ENCODE measurements at places on chromosomes 16 and 17. TPM values are rescaled to one million over a fixed set of nuclear protein-coding genes. Genes with fewer than 3 reads are reported as not detected.
A peak's percentile ranks its signal among the peaks of the same experiment; 100 is the strongest.

GRCh38 chr17:39116224-39116623 lies 35.2 kb downstream of the PLXDC1 start:
- H3K4me3 ChIP-seq: no peak overlapping the region

- no peak for DNase-seq
- no peaks in the 10 kb centered on the region for H3K4me1 ChIP-seq
- H3K27ac ChIP-seq: no peak overlapping the region
- H3K4me3 ChIP-seq: no peak overlapping the region
- H3K27me3 ChIP-seq: no peaks in the 10 kb centered on the region
These were observed 177.9 kb downstream of the SPECC1 start for GRCh38 chr17:20187049-20187448.

DNA sequence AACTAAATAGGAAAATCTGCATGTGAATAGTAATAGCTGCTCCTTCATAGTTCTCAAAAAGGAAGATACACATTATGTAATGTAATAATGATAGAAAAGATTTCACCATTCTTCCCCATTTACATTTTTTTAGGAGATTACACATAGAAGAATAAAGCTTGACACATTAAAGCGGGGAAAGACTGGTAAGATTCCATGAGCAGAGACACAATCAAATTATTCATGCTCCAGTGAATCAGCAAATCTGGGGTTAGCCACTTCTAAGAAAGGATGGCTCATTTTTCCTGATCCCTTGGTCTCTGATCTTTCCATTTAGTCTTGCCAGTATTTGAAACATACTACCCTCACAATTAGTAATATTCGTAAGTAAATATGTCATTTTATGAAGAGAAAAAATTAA lies 81.9 kb downstream of the CA4 start:
- no peaks in the 10 kb centered on the region for H3K27me3 ChIP-seq
- H3K27ac ChIP-seq: no peak overlapping the region
- no peaks in the 10 kb centered on the region for H3K36me3 ChIP-seq

The LPCAT2 gene
- 13.6 TPM for total RNA-seq

DNA sequence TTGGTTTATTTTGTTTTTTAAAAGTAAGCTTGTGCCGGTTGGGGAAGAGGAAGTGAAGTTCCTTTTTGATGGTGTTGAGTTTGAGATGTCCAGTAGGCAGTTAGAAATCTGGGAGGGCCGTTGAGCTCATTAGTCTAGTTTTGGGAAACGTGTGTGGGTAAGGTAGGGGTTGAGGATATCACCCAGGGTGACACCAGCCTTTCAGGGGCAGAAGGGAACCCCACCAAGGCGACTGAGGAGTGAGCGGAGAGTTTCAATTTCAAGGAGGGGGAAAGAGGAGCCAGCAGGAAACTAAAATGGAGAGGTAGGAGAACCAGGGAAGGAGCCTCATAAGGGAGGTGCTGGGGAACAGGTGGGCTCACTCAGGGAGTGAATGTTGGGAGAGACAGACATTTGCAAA lies 22.7 kb downstream of the HAPSTR1 start:
- H3K27ac ChIP-seq: no peak overlapping the region
- H3K27me3 ChIP-seq: no peaks in the 10 kb centered on the region

The ARMC7 gene
- 13.6 TPM for total RNA-seq

DNA sequence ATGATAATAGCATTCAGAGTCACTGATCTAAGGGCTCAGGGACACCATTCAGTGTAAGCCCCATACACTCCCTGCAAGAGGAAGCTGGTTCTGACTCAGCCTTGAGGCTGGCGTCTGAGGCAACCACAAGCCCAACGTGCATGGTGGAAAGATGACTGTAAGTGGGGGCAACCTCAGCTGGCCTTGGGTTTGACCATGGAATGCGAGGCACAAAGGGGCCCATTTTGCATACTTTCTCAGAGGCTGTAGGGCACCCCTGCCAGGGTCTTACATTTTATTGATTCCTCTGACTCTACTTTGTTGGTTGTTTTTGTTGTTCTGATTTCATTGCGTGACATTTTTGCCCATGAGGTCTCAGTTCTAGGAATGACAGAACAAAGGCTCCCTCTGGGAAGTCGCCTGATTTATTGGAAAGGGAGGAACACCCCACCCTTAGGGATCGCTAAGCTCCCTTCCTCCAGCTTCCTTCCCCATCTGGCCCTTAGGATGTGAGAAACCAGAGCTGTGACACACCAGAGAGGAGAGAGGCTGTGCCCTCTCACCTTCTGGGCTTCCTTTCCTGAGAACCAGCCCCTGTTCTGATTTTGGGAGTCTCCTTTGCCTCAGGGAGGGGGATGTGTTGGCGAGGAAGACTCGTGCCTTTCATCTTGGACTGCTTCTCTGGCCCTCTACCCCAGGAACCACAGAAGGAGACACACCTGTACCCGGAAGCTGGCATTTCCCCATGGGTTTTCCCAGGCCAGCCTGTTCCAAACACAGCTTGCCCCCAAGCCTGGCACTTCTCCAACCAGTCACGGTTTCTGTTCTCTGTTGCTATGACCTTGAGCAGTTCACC lies 5.6 kb upstream of the CIITA start:
- no peak overlapping the region for H3K4me3 ChIP-seq
- H3K4me1 ChIP-seq: no peaks in the 10 kb centered on the region
- no peak overlapping the region for H3K27ac ChIP-seq
- no peaks in the 10 kb centered on the region for H3K27me3 ChIP-seq
- no peaks in the 10 kb centered on the region for H3K36me3 ChIP-seq
- peak; percentile 57 for DNase-seq
